Activated CD4-positive, alpha-beta T cell treated with anti-CD3 and anti-CD28 coated beads for 36 hours (primary cell): ENCODE measurements at places on chromosomes 5 and 9.
A peak's percentile ranks its signal among the peaks of the same experiment; 100 is the strongest.

DNA sequence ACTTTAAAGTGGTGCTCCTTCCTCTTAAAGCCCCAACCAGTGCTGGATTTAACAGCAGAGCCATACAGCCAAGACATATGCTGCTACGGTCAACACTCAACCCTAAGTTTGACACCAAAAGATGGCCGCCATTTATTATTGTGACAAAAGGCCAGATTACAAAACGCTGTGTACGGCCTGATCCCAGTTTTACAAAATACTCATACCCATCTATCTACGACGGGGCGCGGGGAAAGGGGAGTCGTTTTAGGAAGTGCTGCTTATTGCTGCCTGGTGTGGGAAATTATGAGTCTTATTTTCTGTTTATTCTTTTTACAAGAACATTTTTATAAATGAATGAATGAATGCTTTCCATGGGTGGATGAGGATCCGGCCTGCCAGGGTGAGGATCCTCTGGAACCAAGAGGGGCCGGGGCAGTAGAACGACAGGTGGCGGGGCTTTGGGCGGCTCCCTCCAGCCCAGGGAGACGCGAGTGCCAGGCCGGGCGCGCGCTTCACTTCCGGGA is 457 bp upstream of the IDNK start:
- peak; percentile 79 for DNase-seq
- no peaks in the 10 kb centered on the region for H3K27me3 ChIP-seq
- peak overlapping the region; percentile 80 for H3K4me3 ChIP-seq
- peak overlapping the region; percentile 98 for H3K27ac ChIP-seq

DNA sequence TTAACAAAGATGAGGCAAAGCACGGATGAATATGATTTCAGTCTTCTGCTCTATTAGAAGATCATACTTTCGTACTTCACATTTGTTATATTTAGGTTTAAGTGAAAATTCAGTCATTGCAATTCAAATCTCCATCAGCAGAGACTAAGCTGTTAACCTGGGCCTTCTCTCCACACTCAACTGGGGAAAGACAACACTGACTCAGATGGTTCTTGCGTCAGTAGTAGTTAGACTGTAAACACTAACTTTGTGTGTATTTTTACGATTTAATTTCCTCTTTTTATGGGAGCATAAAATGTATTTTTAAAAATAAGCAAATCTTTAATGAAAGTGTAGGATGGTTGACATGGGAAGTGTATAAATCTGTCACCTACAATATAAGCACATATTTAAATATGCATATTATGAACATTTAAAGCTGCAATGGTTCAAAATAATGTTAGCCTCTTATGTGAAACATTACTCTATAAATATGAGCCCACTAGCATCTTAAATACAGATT is 42.7 kb upstream of the ZNF608 start:
- DNase-seq: no peak
- H3K27ac ChIP-seq: no peak overlapping the region
- no peaks in the 10 kb centered on the region for H3K36me3 ChIP-seq
- no peaks in the 10 kb centered on the region for H3K27me3 ChIP-seq

GRCh38 chr9:4739587-4740387 is 1.2 kb downstream of the AK3 start:
- no peak for DNase-seq
- peak overlapping the region; percentile 88 for H3K4me3 ChIP-seq
- H3K36me3 ChIP-seq: peaks cover 6% of the 10 kb centered on the region

DNA sequence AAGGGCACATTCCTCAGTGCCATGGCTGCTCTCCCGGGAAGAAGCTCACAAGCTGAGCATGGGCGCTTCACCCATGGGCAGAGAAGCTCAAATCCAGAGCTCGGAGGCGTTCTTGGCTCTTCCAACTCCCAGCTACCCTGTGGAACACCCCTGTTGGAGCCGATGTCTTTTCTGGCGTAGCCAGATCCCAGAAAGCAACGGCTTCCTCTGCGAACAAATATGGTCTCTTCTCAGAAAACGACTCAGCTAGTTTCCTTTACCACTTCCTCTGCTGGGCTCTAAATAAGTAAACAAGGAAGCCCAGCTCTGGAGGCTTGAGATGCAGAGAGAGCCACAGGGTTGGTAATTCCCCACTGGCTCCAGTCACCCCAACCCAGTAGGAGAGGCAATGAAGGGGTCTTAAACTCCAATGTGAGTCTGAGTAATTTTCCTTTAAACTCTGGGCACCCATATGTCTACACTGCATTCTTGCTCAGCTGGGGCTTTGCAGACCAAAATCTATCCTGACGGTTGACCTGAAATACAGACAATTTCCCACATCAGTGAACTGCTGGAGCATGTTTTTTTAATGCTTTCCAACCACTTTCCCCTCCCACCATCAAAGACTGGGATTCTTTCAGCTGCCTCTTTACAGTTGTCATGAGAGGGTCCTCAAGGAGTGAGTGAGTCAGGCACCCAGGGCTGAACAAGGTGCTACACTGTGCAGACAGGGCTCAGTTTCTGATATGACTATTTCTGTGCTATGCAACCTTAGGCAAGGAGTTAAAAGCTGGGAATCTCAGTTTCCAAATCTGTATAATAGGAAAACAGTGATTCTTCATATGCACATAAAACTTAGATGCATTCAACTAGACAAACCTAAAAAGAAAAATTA is at the start of gene LCP2:
TSS of gene LCP2 (minus strand) at position 189 of the 874 bp plus-strand sequence. CDS start at position 23, 166 bp downstream.
- peak within 1 kb of the TSS; percentile 88 for H3K4me3 ChIP-seq
- H3K27ac ChIP-seq: peak within 1 kb of the TSS; percentile 97
- peaks cover 70% of the 10 kb centered on the region for H3K4me1 ChIP-seq
- H3K36me3 ChIP-seq: peaks cover 42% of the 10 kb centered on the region
- no peaks in the 10 kb centered on the region for H3K27me3 ChIP-seq
- DNase-seq: peak; percentile 72

DNA sequence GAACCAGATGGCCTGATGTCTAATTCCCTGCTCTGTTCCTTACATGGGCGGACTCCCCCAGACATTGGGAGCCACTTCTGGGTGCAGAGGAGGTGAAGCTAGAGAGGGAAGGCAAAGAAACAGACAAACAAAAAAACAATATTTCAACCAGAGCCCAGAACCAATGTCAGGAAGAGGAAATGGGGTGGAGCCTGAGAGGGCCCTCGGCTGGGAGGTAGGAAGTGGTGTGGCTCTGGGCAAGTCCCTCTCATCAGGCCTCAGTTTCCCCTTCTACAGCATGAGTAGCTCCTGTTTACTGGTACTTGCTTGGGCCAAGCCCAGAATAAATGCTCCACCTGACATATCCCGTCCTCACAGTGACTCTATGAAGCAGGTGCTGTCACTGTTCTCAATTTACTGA is 11.1 kb downstream of the SH2D3C start:
- DNase-seq: no peak
- peaks cover 71% of the 10 kb centered on the region for H3K4me1 ChIP-seq
- peaks cover 32% of the 10 kb centered on the region for H3K36me3 ChIP-seq
- no peak overlapping the region for H3K4me3 ChIP-seq

GRCh38 chr9:117839862-117840261 is 135.7 kb downstream of the TLR4 start:
- DNase-seq: no peak

GRCh38 chr9:36832164-36832795 is 201.8 kb downstream of the PAX5 start:
- DNase-seq: no peak
- no peak overlapping the region for H3K4me3 ChIP-seq
- H3K27me3 ChIP-seq: no peaks in the 10 kb centered on the region
- H3K27ac ChIP-seq: no peak overlapping the region
- no peaks in the 10 kb centered on the region for H3K36me3 ChIP-seq
- no peaks in the 10 kb centered on the region for H3K4me1 ChIP-seq

- peak; percentile 14 for DNase-seq
- H3K27ac ChIP-seq: no peak overlapping the region
- H3K4me1 ChIP-seq: peaks cover 9% of the 10 kb centered on the region
- no peaks in the 10 kb centered on the region for H3K36me3 ChIP-seq
- peaks cover 13% of the 10 kb centered on the region for H3K27me3 ChIP-seq
Observed at GRCh38 chr9:27664121-27664779, 91.0 kb upstream of the C9orf72 start.
